ENCODE measurements at places on chromosomes 4 and X.

GRCh38 chr4:175339100-175339707 lies 421.0 kb downstream of the ADAM29 start:
- DNase-seq, result no peak

- no peak for DNase-seq
Measured at GRCh38 chr4:17189401-17189720, 290.9 kb upstream of the LDB2 start.

DNA sequence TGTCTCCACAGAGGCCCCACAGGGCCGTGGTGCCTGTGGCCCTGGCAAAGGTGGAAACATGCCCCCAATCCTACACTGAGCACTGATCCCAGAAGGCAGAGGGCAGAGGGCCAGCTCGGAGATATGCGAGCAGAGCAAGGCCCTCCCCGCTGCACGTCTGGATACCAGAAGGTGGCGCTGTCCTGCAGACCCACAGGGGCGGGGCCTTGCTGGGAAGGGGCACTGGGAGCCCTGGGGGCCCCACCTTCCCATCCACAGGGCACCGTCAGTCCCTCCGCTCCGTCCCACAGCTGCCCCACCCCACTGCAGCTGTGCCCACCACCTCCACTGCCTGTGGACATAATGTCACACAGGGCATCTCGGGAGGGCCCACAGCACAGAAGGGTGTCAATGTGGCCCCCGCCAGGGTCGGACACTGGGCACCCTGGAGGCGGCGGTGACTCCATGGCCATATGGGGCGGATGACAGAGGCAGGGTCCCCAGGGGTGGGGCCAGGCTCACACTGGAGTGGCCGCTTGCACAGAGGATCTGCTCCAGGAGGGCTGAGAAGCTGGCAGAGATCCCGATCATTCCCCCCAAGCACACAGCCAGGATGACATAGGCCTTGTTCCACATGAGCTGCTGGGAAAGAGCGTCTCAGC lies 4.8 kb downstream of the SLC49A3 start:
- no peak for DNase-seq

GRCh38 chrX:111875881-111876280 lies at the start of gene TRPC5OS:
TRPC5OS (plus strand) TSS chrX:111876181; CDS start chrX:111901850, 25,669 bp downstream.
- DNase-seq, result no peak

GRCh38 chr4:25901030-25901430 lies 13.0 kb upstream of the SMIM20 start:
- DNase-seq, result no peak

- DNase-seq, result no peak
Measured at GRCh38 chr4:2132438-2132837, 73.3 kb downstream of the NAT8L start.

DNA sequence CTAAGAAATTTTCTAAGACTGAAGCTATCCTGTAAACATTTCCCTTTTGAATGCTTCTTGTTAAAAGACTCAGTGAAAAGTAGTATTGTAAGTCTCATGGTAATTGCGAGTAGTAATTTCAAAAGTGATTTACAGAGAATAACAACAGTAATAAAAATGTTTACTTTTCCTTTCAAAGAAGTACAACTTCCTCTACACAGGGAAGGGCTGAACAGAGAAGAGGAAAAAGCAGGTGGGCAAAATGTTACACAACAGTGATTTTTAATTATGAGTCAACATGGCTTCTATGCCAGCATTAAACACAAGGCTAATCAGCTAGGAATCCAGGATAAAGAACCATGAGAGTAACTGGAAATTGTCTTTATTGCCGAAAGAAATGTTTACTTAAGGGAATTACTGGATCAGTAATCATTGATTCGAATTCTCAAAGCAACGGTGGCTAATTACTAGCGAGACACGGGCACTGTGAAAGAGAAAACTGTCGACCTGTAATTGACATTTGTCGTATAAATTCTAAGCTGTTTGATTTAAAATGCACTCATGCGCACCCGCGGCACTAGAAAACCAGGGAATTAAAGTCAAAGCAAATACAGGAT lies 15.4 kb downstream of the UTP3 start:
- no peak for DNase-seq

DNA sequence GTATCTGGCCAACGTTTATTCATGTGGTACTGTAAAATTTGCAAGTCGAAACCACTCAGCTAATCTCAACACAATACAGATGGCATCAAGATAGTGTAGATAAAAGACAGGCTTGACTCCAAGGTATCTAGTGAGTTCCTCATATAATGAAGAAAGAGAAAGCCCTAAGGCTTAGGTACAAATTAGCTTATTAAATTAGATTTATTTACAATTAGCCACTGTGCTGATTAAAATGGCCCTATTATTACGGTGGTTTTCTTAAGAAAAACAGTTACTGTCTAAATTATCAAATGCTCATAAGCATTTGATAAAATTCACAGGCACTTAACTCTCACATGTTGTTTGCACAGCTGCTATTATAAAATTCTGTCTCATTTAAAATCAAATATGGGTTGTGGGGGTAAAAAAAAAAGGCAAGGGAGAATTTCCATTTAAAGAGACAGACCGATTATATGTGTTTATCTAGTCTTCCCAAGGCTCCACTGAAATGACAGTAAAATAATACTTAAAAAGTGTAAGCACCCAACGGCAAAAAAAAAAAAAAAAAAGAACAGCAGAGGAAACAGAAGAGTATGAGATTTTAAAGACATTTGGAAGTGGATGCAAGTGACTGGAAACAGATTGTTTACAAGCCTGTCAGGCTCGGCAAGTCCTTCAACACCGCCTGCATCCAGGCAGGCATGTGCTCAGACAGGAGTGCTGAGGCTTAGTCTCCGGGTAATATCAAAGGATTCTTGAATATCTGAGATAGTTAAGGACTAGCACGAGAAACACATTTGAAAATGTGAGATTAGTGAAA lies 55.1 kb downstream of the FAM13A start:
- no peak for DNase-seq

- DNase-seq, result no peak
Measured at GRCh38 chr4:155032521-155033229, 175.8 kb upstream of the NPY2R start.

- DNase-seq, result no peak
Measured at GRCh38 chr4:94338681-94339351, 3.8 kb downstream of the HPGDS start.

DNA sequence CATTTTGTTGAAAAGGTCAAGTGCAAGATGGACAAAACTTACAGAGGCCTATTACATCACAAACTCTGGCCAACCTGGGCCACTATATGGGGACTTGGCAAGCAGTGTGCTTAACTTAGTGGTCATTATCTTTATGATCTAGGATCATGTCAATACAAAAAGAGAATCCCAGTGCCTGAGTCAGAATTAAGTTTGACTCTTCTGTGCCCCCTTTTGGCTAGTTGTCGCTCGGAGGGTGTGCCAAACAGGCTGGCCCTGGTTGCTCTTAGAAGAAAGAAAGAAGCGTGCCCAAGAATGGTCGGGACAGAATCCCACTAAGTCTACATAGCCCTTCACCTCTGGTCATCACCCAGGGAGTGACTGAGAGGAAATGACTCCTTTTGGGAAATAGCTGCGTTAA lies 100.1 kb downstream of the EIF4E start:
- DNase-seq, result no peak

DNA sequence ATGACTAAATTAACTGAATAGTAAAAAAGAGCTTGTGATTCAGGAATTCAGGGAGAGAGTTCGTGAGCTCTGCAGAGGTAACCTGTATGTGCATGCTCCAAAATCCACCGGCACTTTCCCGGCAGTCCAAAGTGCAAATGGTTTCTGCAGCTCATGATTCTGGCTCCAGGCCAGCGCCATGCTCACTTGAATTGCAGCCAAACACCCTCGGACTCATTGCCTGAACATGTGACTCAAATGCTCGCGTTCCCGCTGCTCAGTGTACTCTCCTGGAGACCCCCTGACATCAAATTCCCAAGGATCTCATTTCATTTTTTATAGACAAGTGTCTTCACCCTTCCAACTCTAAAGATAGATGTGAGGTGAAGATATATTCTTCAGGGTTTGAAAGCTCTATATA lies 44.1 kb upstream of the SH3RF1 start:
- DNase-seq, result no peak

DNA sequence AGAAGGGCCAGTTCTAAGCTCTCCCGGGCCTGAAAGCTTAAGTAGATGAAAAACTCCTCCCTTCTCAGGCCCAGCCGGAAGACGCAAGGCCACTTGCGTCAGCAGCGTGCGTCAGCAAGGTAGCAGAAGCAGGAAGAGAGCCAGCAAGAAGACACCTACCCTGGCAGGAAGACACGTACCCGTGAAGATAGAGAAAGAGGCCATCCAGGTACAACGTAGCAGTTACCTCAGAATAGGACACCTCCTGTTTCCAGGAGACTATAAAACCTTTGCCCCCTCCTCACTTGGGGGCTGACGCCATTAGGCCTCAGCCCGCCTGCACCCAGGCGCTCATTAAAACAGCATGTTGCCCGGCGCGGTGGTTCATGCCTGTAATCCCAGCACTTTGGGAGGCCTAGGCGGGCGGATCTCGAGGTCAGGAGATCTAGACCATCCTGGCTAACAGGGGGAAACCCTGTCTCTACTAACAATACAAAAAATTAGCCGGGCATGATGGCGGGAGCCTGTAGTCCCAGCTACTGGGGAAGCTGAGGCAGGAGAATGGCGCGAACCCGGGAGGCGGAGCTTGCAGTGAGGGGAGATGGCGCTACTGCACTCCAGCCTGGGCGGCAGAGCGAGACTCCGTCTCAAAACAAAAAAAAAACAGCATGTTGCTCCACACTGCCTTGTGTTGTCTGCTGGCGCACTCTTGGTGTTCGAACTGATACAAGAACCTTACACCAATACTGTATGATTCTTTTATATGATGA lies 242.7 kb upstream of the NWD2 start:
- no peak for DNase-seq

DNA sequence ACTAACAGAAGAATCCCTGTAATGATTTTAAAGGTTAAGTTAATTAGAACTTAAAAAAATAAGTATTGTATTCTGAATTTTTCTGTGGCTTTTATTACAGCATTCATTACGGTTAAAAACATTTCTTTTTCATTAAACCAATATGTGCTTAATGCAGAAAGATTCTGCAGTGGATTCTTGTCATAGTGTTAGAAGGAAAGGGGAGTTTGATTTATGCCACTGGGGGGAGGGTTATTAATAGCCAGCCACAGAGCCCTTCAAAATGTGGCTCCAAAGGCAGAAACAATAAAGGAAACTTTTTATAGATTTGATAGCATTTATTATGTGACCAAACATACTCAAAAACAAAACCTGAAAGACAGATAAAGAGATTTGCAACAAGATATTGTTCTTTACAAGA lies 9.1 kb downstream of the SMAD1 start:
- DNase-seq, result no peak

DNA sequence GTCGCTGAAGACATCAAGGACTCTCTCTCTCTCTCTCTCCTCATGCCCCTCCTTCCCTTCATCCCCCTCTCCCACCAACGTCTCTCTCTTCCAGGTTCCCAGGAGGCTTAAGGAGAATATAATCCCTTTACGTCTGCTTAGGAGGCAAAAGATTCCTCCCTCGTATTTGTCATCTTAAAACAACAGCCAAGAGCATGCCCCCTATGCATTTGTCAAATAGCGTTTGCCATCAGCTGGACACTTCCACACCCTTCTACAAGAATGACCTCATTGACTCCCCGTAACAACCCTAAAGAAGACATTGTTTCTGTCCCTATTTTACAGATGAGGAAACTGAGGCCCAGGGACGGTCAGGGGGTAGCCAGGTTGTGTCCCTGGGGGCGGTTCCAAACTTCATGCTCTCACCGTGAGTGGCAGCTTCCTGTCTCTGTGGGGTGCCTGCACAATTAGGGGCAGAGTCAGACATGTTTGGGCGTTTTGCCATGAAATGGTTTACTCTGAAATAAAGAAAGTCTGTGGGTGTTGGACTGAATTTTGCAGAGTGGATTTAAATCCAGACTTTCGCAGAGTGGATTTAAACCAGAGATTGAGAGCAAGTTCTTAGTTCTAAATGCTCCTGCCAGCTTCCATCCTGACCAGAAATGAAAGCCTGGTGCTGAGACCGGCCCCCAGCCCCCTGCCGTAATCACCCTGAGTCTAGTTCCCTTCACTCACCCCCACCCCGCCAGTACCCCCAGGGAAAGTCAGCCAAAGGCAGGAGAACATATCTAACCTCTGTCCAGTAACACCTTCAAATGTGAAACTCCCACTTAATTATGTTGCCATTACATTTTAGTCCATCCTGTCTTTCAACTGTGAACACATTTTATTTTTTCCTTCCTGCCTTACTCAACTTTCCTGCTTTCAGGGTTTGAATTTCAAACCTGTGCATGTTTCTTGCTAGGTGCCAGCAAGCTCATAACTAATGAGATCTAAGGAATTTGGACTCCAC lies 44.3 kb upstream of the TBL1X start:
- DNase-seq, result no peak

GRCh38 chr4:121696170-121696580 lies 605 bp downstream of the ANXA5 start:
- peak; percentile 61 for DNase-seq

DNA sequence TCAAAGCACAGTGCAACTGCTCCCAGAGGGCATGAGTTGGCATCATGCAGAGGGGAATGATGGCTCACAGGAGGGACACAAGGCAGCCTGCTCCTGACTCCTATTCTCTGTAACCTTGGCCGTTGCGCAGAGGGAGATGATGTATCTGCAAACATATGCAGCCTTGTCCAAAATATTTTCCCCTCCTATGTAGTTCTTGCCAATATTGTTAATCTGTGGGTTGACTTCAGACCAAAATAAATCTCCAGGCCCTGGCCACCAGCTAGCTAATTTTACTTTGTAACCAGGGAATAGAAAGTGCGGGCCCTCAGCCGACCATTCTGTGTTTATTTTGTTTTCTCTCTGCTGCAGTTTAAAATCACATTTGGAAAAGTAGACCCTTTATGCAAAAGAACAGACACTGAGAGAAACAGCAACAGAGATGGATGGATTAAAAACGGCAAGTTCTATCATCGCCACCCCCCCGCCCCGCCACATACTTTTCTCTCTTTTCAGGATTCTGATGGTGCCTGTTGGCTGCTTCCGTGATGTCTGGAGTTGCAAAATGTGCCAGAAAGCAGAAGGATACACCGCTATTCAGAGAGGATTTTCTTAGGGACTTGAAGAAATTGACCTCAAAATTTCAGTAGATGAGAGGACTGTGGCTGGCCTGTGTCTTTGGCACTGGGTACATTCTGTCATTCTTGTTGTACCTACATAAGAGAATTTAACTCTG lies 185.3 kb upstream of the BCOR start:
- no peak for DNase-seq

- DNase-seq, result no peak
Measured at GRCh38 chr4:4843635-4844291, 15.7 kb upstream of the MSX1 start.

GRCh38 chrX:71128915-71129765 lies 10.7 kb downstream of the MED12 start:
- peak; percentile 42 for DNase-seq

- no peak for DNase-seq
Measured at GRCh38 chr4:108502356-108502755, 118.0 kb upstream of the RPL34 start.

Data from stimulated activated CD8-positive, alpha-beta memory T cell treated with anti-CD3 and anti-CD28 coated beads, Interleukin-7, amount 100 ng/mL, for 48 hours (primary cell).